ENCODE measurements at places on chromosomes 2 and 18.

GRCh38 chr18:55405893-55406406, 182.0 kb downstream of the TCF4 start:
- DNase-seq: peak; percentile 89

DNA sequence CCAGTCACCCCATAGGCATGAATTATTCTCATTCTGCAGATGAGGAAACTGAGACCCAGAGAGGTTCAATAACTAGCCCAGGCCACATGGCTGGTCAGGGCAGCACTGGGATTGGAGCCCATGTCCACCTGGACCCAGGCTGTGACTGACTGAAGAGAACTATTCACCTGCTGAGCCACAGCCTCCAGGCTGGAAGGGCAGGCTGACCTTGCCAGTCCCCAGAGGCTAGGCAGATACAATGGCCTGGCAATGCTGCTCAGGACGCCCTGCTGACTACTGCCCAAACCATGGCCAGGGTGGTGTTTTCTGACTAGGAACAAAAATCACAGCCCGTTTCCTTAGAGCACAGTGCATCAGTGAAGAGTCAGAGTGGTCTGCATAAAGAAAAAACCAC, 36.8 kb downstream of the HS6ST1 start:
- DNase-seq: no peak

DNA sequence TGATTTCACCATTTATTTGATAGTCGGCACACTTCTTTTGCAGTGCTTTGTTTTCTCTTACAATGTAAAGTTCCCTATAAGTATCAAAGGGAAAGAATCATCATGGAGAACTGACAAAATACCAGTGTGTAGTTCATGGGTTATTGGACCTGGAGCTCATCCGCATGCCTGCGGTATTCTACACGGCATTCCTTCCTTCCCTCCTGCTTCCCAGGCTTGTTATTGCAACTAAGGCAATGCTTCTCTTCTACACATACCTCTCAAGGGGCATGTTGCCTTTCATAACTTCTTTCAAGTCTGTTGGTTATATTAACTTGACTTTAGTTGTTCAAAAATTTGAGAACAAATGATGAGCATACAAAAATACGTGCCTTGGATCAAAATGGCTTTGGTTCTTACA, 24.3 kb upstream of the FAP start:
- DNase-seq: no peak

DNA sequence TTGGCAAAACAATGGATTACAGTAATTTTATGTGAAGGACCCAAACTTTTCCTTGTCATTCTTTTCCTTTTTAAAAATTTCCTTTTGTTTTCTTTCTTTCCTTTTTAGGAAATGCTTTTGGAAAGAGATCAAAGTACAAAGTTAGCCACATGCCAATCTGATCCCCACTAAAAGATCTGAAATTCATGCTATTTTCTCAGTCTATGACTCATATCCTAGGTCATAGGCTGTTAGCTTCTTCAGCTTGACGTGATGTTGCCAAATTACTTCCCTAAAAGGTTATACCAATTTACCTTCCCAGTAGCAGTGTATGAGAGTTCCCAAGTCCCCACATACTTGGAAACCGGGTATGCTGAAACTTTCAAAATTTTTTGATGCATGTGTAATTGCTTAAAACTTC, 355.3 kb downstream of the INSIG2 start:
- DNase-seq: peak; percentile 73

DNA sequence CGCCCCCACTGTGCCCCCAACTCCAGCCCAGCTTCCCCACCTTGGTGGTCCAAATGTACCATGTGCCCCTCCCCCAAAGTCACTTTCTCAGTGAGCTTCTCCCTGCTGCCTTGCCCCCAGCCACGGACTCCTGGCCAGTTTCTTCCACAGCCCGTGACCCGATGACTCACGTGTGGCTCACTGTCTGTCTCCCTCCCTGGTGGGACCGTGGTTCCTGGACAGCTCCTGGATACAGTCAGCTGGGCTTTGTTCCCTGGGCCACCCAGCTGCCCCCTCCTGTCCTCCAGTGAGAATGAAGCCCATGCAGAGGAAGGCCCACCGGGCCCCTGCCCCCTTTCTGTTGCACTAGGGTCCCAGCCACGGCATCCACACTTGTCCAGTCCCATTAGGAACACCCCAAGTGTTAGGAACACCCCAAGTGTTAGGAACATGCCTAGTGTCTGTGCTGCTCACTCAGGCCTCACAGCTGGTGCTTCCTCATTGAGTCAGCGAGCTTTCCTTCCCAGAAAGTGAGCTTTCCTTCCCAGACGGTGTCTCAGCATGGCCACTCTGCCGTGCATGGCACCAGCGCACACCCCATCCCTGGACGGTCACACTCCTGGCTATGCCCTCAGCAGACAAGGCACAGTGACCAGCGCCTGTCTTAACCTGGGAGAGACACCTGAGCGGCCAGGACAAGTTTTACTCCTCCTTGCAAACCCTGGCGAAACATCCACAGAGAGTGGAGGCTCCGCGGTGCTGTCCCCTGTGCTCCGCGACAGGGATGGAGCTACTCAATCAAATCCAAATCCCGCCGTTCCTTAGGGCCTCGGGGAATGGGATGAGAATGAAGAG, 44.8 kb upstream of the CTDP1 start:
- DNase-seq: no peak

- DNase-seq: no peak
Observed at GRCh38 chr2:62455957-62456692, 49.9 kb downstream of the TMEM17 start.

GRCh38 chr18:36513556-36513955, 216.0 kb downstream of the FHOD3 start:
- DNase-seq: no peak

DNA sequence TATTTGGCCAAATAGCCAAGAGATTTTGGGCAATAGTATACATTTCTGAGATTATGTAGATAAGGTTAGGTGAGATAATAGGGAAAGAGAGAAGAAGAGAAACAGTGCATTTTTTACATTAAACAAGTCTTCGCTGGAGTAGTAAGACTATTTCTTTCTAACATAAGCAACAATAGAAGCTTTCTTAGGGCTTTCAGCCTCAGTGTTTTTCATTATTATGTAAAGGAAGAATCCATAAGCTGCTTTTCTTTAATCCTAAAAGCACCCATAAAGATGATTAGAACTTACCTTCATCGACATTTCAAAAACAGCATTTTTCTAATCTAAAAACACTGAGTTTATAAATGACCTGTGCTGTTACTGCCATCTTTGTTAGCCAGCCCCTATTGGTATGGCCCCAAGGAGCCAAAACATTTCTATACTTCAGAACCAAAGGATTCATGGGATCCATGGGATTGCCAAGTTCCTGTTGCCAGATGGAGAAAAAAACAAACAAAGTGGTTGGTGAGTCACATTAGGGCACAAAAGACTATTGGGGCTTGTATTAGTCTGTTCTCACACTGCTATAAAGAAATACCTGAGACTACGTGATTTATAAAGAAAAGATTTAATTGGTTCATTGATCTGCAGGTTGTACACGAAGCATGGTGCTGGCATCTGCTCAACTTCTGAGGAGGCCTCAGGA, 88.2 kb downstream of the SCG2 start:
- peak; percentile 51 for DNase-seq

- no peak for DNase-seq
Observed at GRCh38 chr2:236795861-236796219, 226.2 kb downstream of the ACKR3 start.

DNA sequence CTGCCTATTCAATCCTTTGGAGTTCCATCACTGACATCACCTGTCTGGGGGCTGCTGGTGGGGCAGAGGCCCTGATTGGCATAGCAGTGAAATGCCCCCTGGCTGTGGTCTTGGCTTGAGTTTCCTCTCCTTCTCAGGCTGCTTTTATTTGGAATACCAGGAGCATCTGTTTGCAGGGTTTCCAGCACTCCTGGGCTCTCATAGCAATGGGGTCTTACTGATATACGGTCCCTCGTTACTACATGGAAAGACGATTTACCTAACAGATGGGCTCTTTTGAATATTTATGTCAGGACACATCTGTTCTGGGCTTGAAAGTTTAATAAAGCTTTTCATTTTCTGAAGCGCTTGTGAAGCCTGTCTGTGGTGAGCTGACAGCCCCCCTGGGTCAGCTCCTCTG, 230.3 kb downstream of the SLC4A3 start:
- no peak for DNase-seq
